Amygdala (tissue), 56 donors: ENCODE measurements at places on chromosomes 5 and 9.

DNA sequence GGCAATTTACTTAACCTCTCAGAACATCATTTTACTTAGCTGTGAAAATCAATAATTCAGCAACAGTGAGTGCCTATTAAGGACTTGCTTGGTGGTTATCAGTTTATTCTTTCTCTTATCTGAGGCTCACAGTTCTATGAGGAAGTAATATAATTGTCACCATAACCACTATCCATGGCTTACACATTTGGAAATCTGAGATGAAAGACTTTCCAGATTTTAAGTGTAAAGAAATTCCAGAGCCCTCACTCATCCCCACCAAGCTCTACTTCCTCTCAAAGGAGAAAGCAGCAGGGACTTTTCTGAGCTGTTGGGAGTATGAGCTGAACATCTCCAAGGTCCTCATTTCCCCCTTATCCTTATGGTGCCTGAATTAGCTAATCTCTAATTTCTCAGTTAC lies 321.5 kb downstream of the FBXL7 start:
- DNase-seq: no peak

- DNase-seq: no peak
Observed at GRCh38 chr9:80797831-80798688, 891.3 kb downstream of the TLE1 start.

DNA sequence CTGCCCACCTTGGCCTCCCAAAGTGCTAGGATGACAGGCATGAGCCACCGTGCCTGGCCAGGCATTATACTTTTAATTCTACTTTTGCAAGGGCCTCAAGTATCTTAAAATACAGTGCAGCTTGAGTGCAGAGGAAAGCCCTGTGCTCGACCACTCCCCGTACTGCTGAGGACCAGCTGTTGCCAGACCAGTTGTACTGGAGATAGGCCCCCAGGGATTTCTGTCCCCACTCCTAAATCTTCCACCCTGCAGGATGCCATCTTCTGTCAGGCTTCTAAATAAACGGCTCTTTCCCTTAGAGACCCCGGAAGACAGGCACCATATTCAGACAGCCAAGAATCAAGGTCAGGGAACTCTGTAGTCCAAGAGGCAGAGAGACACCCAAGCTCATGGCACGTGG lies 16.6 kb upstream of the PSMD5 start:
- DNase-seq: no peak

DNA sequence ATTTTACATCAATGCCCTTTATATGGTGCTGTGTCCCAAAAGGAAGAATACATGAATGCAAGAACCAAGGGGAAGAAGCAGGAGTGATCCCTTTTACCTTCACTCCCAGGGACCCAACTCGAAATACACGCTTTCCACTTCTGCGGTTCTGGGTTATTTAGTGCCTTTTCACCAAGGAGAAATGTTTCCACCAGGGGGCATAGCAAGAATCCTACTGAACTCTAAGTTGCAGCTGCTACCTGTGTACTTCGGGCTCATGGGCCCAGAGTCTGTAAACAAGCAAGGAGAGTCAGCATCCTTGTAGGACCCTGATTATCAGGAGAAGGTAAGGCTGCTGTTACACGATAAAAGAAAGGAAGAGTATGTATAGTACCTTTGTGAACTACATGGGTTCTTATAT lies 45.7 kb downstream of the DPYSL3 start:
- DNase-seq: no peak

GRCh38 chr5:132907161-132907560 lies 33.7 kb downstream of the LEAP2 start:
- DNase-seq: no peak

GRCh38 chr5:125143011-125143410 lies 396.6 kb upstream of the ZNF608 start:
- DNase-seq: no peak

- DNase-seq: peak; percentile 3
Observed at GRCh38 chr9:32251539-32251938, 132.9 kb upstream of the ACO1 start.

DNA sequence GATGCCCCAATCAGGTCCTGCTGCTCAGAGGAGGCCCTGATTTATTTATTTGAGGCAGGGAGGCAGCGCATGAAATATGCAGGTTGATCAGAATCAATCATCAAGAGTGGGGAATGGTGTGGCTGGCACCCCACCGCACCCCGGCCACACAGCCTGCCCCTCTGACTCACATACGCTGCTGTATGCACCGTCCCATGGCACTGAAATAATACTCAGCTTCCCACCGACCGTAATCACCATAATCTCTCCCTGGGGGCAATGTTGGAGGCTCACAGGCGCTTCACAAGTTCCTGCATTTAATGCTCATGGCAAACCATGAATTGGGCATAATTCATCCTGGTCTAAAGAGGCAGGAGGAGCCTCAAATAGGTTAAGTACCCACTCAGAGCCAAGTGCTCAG lies 141.2 kb upstream of the TBC1D2 start:
- DNase-seq: no peak

GRCh38 chr9:127113191-127113972 lies 9.1 kb downstream of the ANGPTL2 start:
- no peak for DNase-seq

GRCh38 chr5:95794070-95794516 lies 28.4 kb downstream of the GLRX start:
- DNase-seq: no peak

- DNase-seq: no peak
Observed at GRCh38 chr5:159463590-159464321, 133.5 kb upstream of the IL12B start.

- DNase-seq: no peak
Observed at GRCh38 chr5:68467208-68467607, 251.7 kb downstream of the PIK3R1 start.

DNA sequence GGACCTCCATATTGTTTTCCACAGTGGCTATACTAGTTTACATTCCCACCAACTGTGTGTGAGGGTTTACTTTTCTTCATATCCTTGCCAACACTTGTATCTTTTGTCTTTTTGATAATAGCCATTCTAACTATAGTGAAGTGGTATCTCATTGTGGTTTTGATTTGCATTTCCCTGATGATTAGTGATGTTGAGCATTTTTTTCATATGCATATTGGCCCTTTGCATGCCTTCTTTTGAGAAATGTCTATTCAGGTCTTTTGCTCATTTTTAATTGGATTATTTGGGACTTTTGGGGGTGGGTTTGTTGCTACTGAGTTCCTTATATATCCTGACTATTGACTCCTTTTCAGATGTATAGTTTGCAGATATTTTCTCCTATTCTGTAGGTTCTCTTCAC lies 44.4 kb downstream of the FEM1C start:
- no peak for DNase-seq

GRCh38 chr9:1216532-1216931 lies 166.4 kb downstream of the DMRT2 start:
- DNase-seq: no peak

GRCh38 chr9:109072821-109073435 lies 46.8 kb downstream of the TMEM245 start:
- no peak for DNase-seq

GRCh38 chr5:9473624-9474023 lies 72.3 kb downstream of the SEMA5A start:
- DNase-seq: no peak

- no peak for DNase-seq
Observed at GRCh38 chr9:87873607-87874303, 8.9 kb upstream of the SPATA31E1 start.

DNA sequence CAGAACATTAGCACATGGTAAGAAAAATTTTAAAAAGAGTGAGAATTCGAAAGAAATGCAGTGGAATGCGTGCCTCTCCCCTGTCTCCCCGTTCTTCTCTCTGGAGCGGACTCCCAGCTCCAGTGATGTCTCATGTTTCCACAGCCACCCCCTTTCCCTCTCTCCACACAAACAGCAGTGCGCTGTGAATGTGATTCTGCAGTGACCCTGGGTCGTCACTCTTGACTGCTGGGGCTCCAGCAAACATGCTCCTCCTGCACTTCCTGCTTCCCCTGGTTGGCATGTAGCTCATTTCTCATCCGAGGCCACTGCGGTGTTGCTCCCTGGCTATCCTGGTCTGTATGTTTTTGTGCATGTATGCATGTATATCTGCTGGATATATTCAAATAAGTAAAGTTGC lies 13.3 kb downstream of the PHF2 start:
- no peak for DNase-seq

DNA sequence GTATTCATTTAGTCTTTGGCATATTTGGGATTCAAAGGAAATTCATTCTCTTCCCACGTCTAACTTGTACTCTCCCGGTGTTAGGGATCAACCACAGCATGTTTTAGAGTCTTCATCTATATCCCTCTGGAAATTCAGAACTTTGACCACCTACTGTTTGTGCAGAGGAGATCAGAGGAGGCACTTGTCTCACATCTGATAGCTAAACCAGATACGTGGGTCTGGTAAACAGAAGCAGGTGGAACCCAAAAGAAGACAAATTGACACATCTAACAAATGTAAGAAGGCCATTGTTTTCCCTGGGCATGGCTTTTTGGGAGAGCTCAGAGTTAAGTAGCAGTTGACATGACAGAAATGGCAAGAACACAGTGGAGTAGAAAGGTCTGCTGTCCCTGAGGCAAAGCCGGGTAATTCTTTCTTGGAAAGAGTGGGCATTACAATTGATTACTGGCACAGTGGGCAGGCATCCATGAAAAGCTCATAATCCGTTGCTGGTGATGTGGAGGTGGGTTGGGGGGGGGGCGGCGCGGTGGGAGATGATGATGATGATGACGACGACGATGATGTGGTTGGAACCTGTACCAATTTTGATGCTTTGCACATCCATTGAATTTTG lies 27.5 kb downstream of the PIP5K1B start:
- DNase-seq: no peak

DNA sequence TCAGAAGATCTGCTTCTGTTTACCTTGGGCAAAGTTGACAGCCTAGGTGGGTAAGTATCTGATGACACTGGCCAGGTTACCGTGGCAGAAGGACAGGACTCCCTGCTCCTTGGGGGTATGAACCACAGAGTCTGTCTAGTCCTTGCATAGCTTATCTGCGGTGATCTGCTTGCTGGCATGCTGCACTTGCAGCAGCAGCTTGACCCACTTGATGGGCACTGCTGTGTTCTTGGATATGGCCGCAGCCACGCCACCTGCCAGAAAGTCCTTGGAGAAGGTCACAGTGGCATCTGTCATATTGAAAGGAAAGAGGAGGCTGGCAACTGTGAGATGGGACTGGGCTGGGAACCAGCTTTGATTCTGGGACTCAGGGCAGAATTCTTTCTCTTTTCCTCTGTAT lies 35.9 kb upstream of the POC5 start:
- DNase-seq: no peak

DNA sequence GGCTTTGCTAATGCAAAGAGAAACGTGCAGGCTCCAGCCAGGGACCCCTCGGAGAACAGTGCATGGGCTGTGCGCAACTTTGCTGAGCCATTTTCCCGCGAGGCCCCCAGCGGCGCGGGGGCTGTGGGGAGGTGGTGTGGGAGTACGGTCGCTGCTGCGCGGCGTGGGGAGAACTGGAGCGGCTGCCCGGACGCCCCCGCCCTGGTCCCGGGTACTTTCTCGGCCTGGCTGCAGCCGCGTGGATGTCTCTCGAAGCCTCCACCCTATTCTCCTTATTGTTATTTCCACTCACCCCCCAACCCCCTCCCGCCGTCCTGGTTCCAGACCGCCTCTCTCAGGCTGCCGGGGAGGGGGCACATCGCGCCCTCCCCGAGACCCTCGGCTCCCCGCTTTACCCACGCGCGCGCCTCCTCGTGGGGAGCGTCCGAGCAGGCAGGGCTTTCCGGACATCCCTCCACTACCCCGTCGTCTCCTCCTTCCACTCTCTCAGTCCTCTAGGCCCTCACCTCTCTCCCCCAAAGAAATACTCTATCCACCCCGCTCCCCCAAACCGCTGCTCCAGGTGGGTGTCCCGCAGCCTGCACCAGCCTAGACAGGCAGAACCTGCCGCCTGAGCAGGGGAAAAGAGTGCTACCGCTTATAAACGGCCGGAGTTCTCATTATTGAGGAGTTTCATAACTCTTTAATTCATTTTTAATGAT lies 68.6 kb upstream of the TBCA start:
- DNase-seq: no peak

GRCh38 chr9:30519756-30520155 lies 1864.7 kb upstream of the ACO1 start:
- DNase-seq: no peak

DNA sequence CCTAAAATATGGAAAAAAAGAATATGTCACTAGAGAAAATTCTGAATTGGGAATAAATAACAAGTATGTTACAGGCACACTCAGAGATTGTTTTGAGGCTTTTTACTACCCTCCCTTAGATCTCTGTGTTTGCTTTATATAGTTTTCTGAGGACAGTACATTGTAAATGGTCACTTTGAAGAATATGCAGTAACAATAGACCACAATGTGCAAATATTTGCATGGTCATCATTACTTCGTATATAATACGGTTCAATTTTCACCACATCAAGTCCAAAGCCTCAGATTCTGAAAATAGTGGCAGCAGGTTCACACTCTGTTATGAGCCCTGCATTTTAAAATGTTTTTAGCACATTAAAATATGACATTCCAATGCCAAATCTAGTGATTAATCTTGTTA lies 238.6 kb downstream of the ADAMTS6 start:
- no peak for DNase-seq

GRCh38 chr9:137064880-137065164 lies 5.5 kb downstream of the SAPCD2 start:
- DNase-seq: no peak

DNA sequence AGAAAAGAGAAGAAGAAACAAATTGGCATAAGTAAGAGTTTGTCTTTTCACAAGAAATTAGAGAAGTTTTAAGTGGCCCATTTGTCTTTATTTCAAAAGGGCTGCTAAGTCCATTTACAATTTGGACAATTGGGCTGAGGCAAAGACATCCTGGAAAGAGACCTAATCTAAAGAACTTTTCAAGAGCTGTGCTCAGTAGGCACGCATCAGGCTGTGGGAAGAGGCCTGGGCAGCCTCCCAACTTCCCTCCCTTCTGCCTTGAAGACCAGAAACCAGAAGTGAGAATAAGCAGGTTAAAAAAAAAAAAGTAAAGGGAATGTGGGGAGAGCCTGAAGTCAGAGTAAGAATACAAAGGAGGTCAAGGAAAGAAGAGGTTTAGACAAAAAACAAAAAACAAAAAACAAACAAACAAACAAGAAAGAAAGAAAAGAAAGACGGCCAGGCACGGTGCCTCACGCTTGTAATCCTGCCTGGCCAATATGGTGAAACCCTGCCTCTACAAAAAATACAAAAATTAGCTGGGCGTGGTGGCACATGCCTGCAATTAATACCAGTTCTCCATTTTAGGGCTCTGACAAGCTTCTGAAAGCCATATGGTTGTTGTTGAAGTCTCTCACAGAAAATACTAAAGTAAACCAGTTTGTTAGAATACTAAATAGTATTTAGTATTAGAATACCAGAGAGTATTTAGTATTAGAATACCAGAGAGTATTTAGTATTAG lies 48.0 kb upstream of the CEP78 start:
- no peak for DNase-seq

GRCh38 chr5:137710086-137710485 lies 25.8 kb downstream of the KLHL3 start:
- DNase-seq: no peak

- DNase-seq: no peak
Observed at GRCh38 chr9:9791611-9792010, 821.2 kb downstream of the PTPRD start.

GRCh38 chr5:42499016-42499415 lies 75.8 kb downstream of the GHR start:
- DNase-seq: no peak
